ENCODE measurements at places on chromosomes 12 and 14.
A peak's percentile ranks its signal among the peaks of the same experiment; 100 is the strongest.

DNA sequence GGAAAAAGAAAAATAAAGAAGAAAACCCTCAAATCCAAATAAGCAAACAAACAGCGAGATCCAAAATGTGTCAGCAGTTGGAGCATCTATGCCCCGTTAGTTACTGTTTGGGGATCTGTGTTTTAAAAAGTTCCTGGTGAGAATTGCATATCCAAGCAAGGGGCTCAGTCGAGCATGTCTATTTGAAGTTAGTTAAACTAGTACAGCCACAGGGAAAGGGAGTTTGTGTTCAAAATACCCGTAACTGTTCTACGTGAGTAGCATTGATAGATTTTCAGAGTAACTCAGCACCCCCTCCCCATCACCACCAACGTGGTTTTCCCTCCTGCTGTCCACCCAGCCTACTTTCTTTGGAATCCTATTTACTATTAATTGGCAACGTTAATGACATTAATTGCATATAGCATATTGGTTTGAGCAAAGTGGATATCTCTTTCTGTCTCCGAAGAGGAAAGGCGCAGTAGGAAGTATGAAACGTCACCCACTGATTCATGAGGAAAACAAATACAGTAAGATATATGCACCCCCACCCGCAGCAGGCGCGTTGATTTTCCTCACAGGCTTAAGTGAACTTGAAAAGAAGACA is 1.5 kb downstream of the NPAS3 start:
- DNase-seq: no peak

DNA sequence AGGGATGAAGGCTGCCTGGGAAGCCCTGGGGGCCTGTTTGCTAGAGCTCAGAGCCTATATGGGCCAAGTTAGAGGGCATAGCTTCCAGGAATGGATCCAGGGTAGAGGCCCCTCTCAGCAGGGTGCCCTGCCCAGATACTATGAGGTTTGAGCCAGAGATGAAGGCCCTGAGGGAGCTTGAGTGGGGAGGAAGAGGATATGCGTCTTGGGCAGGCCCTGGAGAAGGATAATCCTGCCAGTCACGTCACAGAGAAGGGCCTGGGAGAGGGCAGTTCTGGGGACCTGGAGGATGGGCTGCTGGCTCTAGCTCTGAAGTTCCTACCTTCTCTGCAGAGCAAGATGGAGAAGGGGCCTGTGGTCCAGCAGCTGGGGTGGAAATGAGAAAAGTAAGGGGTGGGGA is 5.9 kb upstream of the CACNB3 start:
- no peak for DNase-seq

GRCh38 chr14:22978981-22979671 is 3.2 kb downstream of the AJUBA start:
- DNase-seq: no peak

GRCh38 chr12:45762185-45763110 is 32.9 kb downstream of the ARID2 start:
- peak; percentile 15 for DNase-seq

DNA sequence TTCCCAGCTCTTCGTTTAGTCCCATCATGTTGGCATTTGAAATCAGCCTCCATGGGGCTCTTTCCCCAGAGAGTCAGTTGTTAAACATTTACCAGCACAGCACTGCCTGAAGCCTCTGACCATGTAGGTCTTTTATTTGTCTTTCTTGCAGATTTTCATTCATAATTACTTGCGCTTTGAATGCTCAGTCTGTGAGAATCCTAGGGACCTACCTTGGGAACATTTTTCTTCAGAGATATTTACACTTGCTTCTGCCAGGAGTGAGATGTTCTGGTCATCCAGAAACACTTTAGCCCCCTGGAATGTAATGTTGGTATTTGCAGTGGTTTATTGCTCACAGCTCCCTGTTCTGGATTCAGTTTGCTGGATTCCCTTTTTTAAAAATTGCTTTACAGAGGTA is 41.7 kb downstream of the RPH3A start:
- DNase-seq: no peak

- DNase-seq: no peak
Observed at GRCh38 chr12:78323226-78323625, 492.5 kb downstream of the NAV3 start.

GRCh38 chr14:106681161-106681560 is 1154.8 kb downstream of the TMEM121 start:
- no peak for DNase-seq

- DNase-seq: no peak
Observed at GRCh38 chr14:89347885-89348284, 69.1 kb downstream of the FOXN3 start.

Data from CD4-positive, alpha-beta T cell treated with Interleukin-4 for 4 hours (primary cell).